ENCODE measurements at places on chromosomes 3 and 15. TPM values are rescaled to one million over a fixed set of nuclear protein-coding genes. Genes with fewer than 3 reads are reported as not detected.
A peak's percentile ranks its signal among the peaks of the same experiment; 100 is the strongest.

- H3K36me3 ChIP-seq: no peaks in the 10 kb centered on the region
- no peak overlapping the region for H3K27ac ChIP-seq
- H3K27me3 ChIP-seq: no peaks in the 10 kb centered on the region
- no peak overlapping the region for H3K4me3 ChIP-seq
Measured at GRCh38 chr15:65217526-65218482, 6.5 kb upstream of the CILP start.

- no peaks in the 10 kb centered on the region for H3K36me3 ChIP-seq
- no peak overlapping the region for H3K4me3 ChIP-seq
- H3K27ac ChIP-seq: no peak overlapping the region
- no peaks in the 10 kb centered on the region for H3K4me1 ChIP-seq
- no peak for DNase-seq
- H3K27me3 ChIP-seq: no peaks in the 10 kb centered on the region
Measured at GRCh38 chr3:38969317-38970235, 82.2 kb downstream of the SCN11A start.

DNA sequence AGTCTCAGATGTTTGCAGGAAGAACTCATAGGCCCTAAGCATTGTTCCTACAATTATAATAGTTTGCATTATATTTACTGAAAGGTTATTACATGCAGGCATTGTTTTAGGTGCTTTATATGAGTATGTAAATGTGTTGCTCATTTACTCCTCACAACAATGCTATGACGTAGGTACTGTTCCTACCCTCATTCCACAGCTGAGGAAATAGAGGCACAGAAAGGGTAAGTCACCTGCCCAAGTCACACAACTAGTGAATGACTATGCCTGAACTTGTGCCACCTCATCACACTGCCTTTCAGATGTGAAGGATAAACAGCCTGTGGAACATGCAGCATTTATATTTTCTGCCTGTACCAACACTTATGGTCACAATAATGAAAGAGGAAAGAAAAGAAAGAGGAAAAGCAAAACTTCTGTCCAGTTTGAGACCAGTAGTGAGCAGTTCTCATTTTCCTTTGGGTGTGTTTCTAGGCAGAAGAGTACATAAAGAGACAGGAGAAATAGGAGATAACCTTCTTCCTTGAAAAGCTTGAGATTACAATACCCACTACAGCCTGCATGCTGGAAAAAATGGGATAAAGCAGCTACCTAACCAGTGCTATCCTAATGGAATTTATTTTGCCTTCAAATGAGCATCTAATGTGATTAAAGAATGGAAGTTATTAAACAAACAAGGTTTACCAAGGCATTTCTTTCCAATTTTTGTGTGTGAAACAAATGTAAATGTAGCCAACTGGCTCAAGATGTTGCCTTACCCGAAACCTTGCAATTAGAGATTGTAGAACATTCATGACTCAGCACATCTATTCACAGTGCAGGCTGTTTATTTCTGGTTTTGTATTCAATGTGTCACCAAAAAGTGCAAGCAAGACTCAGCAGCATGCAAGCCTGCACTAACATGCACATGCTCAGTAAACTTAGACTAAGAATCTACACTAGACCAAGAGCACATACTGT is 20.5 kb upstream of the ENTPD3 start:
- DNase-seq: no peak
- no peak overlapping the region for H3K4me3 ChIP-seq
- no peak overlapping the region for H3K27ac ChIP-seq
- H3K27me3 ChIP-seq: no peaks in the 10 kb centered on the region

GRCh38 chr15:47688573-47689086 is 28.7 kb upstream of the SEMA6D start:
- no peaks in the 10 kb centered on the region for H3K27me3 ChIP-seq
- H3K27ac ChIP-seq: no peak overlapping the region
- H3K4me1 ChIP-seq: no peaks in the 10 kb centered on the region
- DNase-seq: no peak

- H3K36me3 ChIP-seq: peaks cover 60% of the 10 kb centered on the region
- H3K27me3 ChIP-seq: no peaks in the 10 kb centered on the region
Measured at GRCh38 chr3:179603321-179603720, 1.1 kb downstream of the MRPL47 start.

DNA sequence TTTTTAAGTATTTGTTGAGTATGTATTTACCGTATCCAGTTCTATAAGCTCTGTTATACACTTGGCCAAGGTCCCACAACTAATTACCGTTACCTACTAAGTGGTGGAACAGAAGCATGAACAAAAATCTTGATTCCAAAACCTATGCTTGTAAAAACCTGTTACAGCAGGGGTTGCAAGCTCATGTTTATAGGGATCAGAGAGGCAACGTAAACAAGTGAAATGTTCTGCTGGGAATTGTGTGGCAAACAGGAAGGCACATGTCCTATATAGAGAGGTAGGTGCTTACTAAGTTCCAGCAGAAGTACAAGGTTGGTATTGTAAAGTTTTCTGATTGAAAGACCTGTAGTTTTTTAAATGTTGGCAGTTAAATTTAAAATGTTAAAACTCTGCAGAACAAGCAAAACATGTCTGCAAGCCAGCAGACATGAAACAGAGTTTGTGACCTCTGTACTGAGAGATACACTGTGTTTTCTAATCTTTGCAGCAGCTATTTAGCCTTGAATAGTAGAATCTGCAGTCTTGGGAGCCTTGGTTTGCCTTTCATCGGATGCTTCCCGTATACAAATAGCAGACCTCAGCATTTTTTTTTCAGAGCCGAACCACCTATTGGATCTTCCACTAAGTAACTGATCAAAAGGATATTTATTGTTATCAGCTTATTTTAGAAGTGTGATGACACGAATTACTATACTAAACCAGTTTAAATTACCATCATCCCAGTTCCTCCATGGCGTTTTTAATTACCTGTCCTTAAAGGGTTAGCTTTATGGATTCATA is 11.4 kb downstream of the IREB2 start:
- H3K27me3 ChIP-seq: no peaks in the 10 kb centered on the region
- peaks cover 51% of the 10 kb centered on the region for H3K4me1 ChIP-seq
- no peak overlapping the region for H3K4me3 ChIP-seq
- peak overlapping the region; percentile 46 for H3K27ac ChIP-seq
- H3K36me3 ChIP-seq: no peaks in the 10 kb centered on the region

DNA sequence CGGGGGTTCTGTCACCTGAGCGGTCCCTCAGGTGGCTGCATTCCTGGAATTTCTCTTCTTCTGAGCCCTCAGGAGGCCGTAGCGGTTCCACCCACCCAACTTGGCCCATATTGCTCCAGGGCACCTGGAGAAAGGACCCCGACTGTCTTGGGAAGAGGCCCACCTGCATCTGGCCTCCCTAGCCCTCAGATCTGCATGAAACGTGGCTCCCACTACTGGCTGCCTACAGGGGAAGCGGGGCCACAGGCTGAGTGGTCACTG is 9.9 kb upstream of the ANPEP start:
- peaks cover 18% of the 10 kb centered on the region for H3K4me1 ChIP-seq
- H3K4me3 ChIP-seq: no peak overlapping the region
- H3K27me3 ChIP-seq: peaks cover 17% of the 10 kb centered on the region
- H3K27ac ChIP-seq: peak overlapping the region; percentile 84
- H3K36me3 ChIP-seq: no peaks in the 10 kb centered on the region

- H3K4me3 ChIP-seq: peak overlapping the region; percentile 24
- H3K27me3 ChIP-seq: peaks cover 46% of the 10 kb centered on the region
- H3K36me3 ChIP-seq: no peaks in the 10 kb centered on the region
- no peak for DNase-seq
Measured at GRCh38 chr15:89372069-89372935, 37.7 kb upstream of the POLG start.

- H3K36me3 ChIP-seq: no peaks in the 10 kb centered on the region
- H3K4me3 ChIP-seq: no peak overlapping the region
- no peaks in the 10 kb centered on the region for H3K4me1 ChIP-seq
- peaks cover 25% of the 10 kb centered on the region for H3K27me3 ChIP-seq
- no peak overlapping the region for H3K27ac ChIP-seq
- DNase-seq: no peak
Measured at GRCh38 chr3:194125442-194125841, 10.5 kb upstream of the HES1 start.

- no peaks in the 10 kb centered on the region for H3K4me1 ChIP-seq
- H3K4me3 ChIP-seq: no peak overlapping the region
- no peaks in the 10 kb centered on the region for H3K36me3 ChIP-seq
- no peak for DNase-seq
- no peaks in the 10 kb centered on the region for H3K27me3 ChIP-seq
- no peak overlapping the region for H3K27ac ChIP-seq
Measured at GRCh38 chr15:67385971-67386370, 131.4 kb downstream of the IQCH start.

DNA sequence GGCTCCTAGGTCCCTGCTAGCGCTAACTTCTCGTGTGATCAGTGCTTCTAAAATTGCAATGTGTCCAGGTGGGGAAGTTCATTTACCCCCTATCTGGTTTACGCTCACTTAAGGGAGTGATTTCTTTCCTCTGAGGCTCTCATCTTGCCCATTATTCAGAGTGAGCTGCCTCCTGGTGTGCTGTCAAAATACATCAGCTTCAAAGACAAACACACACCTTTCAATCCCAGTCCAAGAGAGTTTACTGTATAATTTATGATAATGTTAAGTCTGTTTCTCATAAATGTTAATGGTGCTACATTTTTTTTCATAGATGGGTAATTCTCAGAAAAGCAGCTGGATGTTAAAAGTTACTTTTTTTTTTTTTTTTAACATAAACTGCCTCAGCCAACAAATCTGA is 112.3 kb downstream of the RORA start:
- no peaks in the 10 kb centered on the region for H3K27me3 ChIP-seq
- no peak overlapping the region for H3K27ac ChIP-seq
- DNase-seq: no peak
- H3K4me1 ChIP-seq: no peaks in the 10 kb centered on the region

- no peaks in the 10 kb centered on the region for H3K36me3 ChIP-seq
- peaks cover 55% of the 10 kb centered on the region for H3K4me1 ChIP-seq
- no peaks in the 10 kb centered on the region for H3K27me3 ChIP-seq
- no peak for DNase-seq
- H3K27ac ChIP-seq: peak overlapping the region; percentile 20
- H3K4me3 ChIP-seq: no peak overlapping the region
Measured at GRCh38 chr3:152376351-152377183, 107.8 kb downstream of the MBNL1 start.

DNA sequence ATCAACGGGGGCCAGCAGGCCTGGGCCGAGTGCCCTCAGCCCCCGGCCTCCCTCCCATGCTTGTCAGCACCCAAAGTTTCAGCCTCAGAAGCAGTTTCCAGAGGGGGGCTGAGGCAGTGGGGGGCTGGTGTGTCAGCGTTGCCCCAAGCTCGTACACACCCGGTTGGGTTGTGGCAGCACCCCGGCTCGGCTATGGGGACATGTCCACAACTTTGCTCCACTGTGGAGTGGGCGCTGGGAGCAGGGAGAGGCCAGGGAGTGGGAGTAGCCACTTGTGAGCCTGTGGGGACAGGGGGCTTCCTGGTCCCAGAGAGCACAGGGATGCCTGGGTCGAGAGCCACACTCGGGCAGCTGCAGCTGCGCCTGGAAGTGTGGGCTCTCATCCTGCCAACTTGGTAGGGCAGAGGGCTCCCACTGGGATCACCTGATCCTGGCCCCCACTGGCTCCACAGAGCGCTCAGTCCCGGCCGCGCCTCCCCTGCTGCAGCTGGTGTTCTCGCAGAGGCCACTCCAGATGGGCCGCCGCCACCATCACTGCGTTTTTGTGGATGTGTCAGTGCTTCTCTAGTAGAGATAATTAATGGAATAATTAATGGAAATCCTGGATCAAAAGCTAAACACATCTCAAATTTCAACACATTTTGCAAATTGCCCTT is 75.1 kb downstream of the NR1D2 start:
- H3K27me3 ChIP-seq: no peaks in the 10 kb centered on the region
- H3K4me1 ChIP-seq: no peaks in the 10 kb centered on the region
- no peak overlapping the region for H3K27ac ChIP-seq
- DNase-seq: no peak

The FBN1 gene
- total RNA-seq: 23.0 TPM

The IMPG2 gene
- 0.21 TPM for total RNA-seq

The PLSCR1 gene
- total RNA-seq: 51.9 TPM

The AADAC gene
- total RNA-seq: not detected

The NANOGP8 gene
- total RNA-seq: not detected

The TRAT1 gene
- total RNA-seq: not detected
